ENCODE measurements at places on chromosomes 6 and 20. TPM values are rescaled to one million over a fixed set of nuclear protein-coding genes. Genes with fewer than 3 reads are reported as not detected.

The KCNG1 gene
- total RNA-seq: 6.8 TPM

The TRDN gene
- not detected for total RNA-seq

The CALHM6 gene
- 0.23 TPM for total RNA-seq

The ZSCAN23 gene
- total RNA-seq: 0.94 TPM

The EYS gene
- under 0.01 TPM for total RNA-seq

The PLCB4 gene
- total RNA-seq: 1.1 TPM

The HBS1L gene
- 84.2 TPM for total RNA-seq

The RGS17 gene
- total RNA-seq: 12.7 TPM

The FAM83C gene
- not detected for total RNA-seq

The FGD2 gene
- not detected for total RNA-seq

The GSTA2 gene
- not detected for total RNA-seq

The SLC22A3 gene
- 13.5 TPM for total RNA-seq

The CLDN20 gene
- not detected for total RNA-seq

The SNX5 gene
- total RNA-seq: 59.0 TPM

The IMPG1 gene
- total RNA-seq: not detected

The MTG2 gene
- 18.3 TPM for total RNA-seq

The EFCAB8 gene
- under 0.01 TPM for total RNA-seq

The SAMD5 gene
- total RNA-seq: 0.08 TPM

The PBOV1 gene
- not detected for total RNA-seq

The B3GAT2 gene
- not detected for total RNA-seq

The GPLD1 gene
- total RNA-seq: 0.53 TPM

Measured in smooth muscle cell of the coronary artery (primary cell).